BJ (cell line): ENCODE measurements at places on chromosomes 7 and 10. TPM values are rescaled to one million over a fixed set of nuclear protein-coding genes. Genes with fewer than 3 reads are reported as not detected.

Gene KAT6B
- 5.1 and 7.7 TPM in 2 replicates for polyA plus RNA-seq

Gene OR2A5
- polyA plus RNA-seq, result not detected in 2 replicates

- DNase-seq, result no peak
These were observed 49.1 kb upstream of the C1QL3 start for GRCh38 chr10:16570731-16571130.

DNA sequence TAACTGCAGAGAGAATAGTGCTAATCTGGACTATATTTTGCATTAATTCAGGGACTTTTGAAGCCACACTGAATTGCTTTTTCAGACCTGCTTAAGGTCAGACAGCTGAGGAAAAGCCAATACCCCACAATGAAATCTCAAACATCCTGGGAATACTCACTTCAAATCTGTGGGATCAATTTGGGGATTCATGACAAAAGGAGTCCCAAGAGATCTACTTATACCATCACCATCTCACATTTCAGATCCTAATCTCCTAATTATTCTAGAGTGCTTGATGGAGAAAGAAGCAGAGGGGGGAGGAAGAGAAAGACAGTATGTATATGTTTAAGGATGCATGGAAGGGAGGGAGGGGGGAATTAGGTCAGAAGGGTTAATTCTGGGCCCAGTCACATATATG lies 202.2 kb downstream of the CACNA2D1 start:
- DNase-seq, result no peak
